Activated CD4-positive, alpha-beta memory T cell treated with anti-CD3 and anti-CD28 coated beads for 36 hours (primary cell): ENCODE measurements at places on chromosomes 7 and 10. TPM values are rescaled to one million over a fixed set of nuclear protein-coding genes. Genes with fewer than 3 reads are reported as not detected.

DNA sequence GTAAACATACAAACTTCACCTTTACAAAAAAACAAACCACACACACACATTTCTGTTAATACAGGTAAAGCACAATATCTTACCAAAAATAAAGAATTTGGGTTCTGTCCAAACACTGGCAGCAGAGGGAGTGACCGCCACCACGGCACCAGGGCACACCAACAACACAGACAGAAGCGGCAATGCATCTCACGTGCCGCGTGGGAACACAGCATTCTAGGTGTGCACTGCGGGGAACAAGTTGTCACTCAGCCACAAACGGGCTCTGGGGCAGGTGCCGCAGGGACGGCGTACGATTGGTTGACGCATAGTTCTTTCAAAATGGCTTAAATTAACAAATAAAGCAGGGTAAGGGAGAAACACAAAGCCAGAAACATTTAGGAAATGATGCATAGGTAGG, 22.3 kb downstream of the PDGFA start:
- no peak for DNase-seq

DNA sequence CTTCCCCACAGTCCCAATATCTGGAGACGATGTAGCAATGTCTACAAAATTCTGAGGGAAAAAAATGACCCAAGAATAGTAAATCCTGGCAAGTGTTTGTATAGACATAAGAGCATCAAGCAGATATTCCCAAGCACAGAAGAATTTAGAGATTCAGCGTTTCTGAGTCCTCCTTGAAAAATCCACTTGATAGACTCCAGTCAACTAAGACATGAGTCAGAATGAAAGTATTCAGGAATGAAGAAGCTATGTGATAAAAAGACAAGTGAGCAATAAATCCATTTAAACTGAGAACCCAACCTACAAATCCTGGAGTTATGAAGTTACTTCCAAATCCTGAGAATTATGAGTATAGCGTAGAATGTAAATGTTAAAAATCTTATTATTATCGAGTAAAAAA, 86.1 kb upstream of the NPY start:
- DNase-seq, result no peak

- no peak for DNase-seq
Measured at GRCh38 chr7:28378574-28379149, 33.7 kb upstream of the CREB5 start.

GRCh38 chr7:104962781-104963180, 51.2 kb upstream of the KMT2E start:
- peak; percentile 59 for DNase-seq

- DNase-seq, result no peak
Measured at GRCh38 chr7:29315892-29316270, 121.3 kb downstream of the CHN2 start.

DNA sequence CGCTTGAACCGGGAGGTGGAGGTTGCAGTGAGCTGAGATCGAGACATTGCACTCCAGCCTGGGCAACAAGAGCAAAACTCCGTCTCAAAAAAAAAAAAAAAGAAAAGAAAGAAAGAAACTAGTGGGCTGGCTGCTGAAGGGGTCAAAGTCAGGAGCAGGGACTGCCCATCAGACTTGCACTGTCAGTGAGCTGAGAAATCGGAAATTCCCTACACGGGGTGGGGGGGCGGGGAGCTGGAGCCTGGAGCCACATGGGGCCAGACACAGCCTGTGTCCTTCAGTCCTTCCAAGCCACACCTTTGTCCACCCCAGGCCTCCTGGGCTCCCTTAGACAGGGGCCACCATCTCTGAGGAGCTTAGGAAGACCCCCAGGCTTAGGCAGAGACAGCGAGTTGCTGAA, 34.5 kb downstream of the SRRM3 start:
- no peak for DNase-seq

- no peak for DNase-seq
Measured at GRCh38 chr10:22305721-22306120, 10.5 kb upstream of the COMMD3 start.

- no peak for DNase-seq
Measured at GRCh38 chr7:29556405-29557195, 7.0 kb upstream of the PRR15 start.

- no peak for DNase-seq
Measured at GRCh38 chr7:68078157-68078710, 1081.6 kb downstream of the TYW1 start.

DNA sequence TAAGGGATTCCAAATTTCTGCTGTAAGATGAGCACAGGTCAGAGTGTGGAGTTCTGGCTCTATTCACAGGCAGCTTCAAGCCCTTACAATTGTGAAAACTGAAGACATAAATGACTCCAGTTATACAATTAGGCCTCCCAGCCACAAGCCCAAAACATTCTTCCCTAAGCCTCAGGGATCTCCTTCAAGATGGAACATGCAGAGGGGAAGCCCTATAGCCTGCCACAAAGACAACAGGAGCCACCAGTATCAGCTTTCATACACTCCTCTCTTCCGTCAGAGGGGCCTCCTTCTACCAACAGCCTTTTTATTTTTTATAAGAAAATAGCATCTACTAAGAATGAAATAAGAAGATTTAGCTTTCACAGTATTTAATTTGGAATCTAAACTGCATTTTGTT, 46.5 kb downstream of the DLD start:
- DNase-seq, result no peak

- no peak for DNase-seq
Measured at GRCh38 chr10:113822174-113822573, 31.7 kb downstream of the DCLRE1A start.

DNA sequence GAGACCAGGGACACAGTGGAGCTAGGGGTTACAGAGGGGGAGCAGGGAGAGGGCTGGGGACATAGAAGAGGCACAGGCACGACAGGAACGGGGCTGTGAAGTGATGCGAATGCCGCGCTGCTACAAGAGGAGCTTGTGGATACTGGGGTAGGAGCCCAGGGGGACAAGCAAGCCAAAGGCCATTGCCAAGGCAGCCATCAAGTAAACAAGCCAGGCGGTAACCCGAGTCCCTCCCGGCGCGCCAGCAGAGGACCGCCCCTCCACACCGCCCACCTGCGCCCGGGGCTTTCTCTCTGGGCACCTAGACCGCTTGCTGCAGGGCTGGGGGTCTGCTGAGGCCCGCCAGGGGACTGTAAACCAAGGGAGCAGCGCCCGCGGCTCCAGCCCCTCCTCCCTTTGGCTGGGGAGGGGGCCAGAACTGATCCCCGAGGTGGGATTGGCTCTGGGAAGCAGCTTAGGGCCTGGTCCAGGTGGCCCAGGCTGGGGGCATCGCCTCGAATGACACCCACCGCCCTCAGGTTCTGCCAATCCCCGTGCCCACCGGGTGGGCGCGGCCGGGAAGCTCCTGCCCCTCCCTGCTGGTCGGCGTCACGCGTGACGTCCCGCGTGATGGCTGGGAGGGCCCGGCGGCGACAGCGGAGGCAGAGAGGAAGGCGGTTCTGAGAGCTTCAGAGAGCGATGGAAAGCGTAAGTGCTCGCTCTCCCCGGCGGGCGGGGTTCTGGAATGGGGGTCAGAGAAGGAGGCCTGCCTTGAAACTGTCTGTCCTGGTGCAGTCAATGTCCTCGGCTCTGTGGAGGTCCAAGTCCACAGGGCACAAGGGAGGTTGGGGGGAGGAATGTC, 982 bp downstream of the SFXN3 start:
- peak; percentile 86 for DNase-seq

GRCh38 chr7:70719125-70719524, 412.8 kb upstream of the GALNT17 start:
- no peak for DNase-seq

- DNase-seq, result peak; percentile 92
Measured at GRCh38 chr7:99374111-99375064, at the start of gene ARPC1B. Gene ARPC1B, plus strand, starts transcription at chr7:99374730. Its CDS starts 10,985 bp downstream, at chr7:99385715.

DNA sequence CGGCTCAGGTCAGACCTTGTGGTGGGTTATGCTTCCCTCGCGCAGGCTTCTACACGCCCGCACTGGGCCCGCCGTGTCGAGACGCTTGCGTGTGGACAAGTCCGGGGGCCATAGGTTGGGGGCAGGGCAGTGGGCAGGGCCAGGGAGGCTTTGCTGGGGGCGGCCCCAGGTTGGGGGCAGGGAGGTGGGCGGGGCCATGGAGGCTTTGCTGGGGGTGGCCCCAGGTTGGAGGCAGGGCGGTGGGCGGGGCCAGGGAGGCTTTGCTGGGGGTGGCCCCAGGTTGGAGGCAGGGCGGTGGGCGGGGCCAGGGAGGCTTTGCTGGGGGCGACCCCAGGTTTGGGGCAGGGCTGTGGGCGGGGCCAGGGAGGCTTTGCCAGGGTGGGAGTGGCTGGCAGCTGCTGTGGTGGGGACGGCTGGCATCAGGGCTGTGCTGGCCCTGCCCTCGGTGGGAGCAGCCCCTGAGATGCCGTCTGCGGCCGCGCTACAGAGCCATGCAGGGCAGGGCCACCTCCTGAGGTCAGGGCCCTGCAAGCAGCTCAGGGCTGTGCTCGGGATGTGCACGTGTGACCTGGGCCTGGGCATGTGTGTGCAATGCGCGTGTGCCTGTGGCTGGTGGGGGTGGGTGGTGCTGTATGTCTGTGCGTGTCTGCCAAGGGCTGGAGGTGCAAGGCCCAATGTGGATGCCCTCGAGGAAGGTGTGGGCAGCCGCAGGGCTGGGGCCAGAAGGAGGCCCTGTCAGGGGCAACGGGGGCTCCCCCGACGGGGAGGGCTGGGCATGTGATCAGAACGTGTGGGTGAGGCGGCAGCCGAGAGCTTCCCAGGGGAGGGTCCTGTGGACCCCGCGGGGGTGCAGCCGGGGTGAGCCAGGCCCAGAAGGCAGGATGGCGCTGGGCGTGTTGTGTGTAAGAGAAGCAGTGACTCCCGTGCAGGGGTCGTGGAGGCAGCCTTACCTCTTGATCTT, 72.5 kb upstream of the NKX6-2 start:
- no peak for DNase-seq

DNA sequence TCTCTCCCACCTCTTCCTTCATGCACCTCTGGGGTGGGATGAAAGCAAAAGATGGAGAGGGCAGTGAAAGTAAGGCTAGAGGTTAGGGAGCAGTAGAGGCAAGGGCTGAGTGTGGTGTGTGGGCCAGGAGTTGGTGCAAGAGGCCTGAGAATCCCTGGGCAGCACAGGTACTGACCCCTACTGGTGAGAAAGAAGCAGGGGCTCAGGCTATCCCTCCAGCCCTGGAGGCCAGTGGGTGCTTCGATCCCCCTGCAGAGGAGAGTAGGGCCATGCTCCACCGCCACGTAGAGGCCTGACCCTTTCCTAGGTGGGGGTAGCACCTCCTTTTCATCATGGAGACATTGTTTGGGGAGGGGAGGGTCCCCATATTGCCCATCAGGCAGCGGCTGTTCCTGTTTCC, 9.8 kb downstream of the CDHR1 start:
- no peak for DNase-seq

DNA sequence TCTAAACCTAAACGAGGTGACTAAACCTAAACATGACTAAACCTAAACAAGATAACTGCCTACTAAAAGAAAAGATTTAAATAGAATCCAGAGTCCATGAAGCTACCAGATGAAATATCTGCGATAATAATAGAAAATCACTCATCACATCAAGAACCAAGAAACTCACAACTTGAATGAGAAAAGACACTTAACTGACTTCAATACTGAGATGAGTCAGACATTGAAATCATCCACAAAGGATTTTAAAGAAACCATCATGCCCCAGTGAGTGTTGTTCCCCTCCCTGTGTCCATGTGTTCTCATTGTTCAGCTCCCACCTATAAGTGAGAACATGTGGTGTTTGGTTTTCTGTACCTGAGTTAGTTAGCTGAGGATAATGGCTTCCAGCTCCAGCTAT, 416.0 kb downstream of the CALN1 start:
- DNase-seq, result no peak

- DNase-seq, result no peak
Measured at GRCh38 chr10:28738200-28738599, 60.9 kb downstream of the BAMBI start.

- no peak for DNase-seq
Measured at GRCh38 chr7:31924251-31924650, 146.0 kb downstream of the PDE1C start.

The CNNM1 gene
- total RNA-seq, result 0.41 TPM

The SEC61A2 gene
- total RNA-seq, result 14.4 TPM

The FBXO24 gene
- 2.2 TPM for total RNA-seq

The HYAL4 gene
- total RNA-seq, result not detected

The EBLN1 gene
- not detected for total RNA-seq

The HOXA1 gene
- 0.29 TPM for total RNA-seq
